ENCODE measurements at places on chromosomes 6 and 20. TPM values are rescaled to one million over a fixed set of nuclear protein-coding genes. Genes with fewer than 3 reads are reported as not detected.

The CCN5 gene
- 1.9 TPM for polyA plus RNA-seq

DNA sequence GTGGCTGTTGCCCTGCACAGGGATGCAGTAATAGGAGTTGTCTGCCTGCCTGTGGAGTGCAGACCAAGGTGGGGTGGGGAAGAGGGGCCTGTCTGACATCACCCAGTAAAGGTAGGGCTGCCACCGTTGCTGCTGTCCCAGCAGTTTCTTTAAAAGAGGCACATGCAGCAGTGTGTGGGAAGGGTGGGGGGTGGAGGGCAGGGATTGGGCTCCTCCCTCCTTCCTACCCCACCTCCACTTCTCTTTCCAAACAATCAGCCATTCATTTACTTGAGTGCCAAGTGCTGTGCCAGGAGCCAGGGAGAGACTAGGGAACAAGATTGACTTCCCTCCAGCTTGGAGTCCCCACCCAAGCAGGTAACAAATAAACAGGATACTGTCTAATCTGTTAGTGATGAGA, 66.8 kb upstream of the MYL9 start:
- DNase-seq = no peak

DNA sequence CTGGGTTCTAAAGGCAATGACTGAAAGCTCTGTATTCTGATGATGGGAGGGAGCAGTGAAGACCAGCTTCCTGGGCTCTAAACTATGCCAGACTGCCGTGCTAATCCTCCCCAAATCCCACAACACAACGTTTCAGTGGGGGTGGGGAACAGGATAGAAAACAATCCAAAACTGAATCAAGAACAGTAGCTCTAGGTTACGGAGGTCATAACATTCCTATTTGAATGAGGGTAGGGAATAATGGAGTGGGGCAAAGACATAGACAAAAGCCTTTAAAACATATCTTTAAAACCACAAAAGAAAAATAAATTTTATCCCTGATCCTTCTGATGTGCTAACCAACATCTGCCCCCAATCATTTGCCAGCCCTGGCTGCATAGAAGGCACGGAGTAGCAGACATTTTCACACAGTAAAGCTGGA, 7.8 kb downstream of the USP49 start:
- no peak for DNase-seq

- DNase-seq = no peak
Observed at GRCh38 chr6:10202581-10202980, 212.3 kb downstream of the TFAP2A start.

DNA sequence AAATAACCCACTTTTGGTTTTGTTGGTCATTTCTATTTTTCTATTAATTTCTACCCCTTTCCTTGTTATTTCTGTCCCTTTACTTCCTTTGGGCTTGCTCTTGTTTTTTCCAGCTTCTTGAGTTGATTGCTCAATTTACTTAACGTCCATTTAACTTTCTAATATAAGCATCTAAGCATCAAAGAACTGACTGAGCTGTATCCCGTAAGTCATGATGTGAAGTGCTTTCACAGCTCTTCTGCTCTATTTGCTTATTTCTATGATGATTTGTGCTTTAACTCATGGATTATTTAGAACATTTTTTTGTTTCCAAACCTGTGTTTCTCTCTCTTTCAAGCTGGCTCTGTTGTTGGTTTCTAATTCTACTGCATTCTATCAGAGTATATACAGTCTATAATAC, 56.7 kb upstream of the SMIM29 start:
- no peak for DNase-seq

DNA sequence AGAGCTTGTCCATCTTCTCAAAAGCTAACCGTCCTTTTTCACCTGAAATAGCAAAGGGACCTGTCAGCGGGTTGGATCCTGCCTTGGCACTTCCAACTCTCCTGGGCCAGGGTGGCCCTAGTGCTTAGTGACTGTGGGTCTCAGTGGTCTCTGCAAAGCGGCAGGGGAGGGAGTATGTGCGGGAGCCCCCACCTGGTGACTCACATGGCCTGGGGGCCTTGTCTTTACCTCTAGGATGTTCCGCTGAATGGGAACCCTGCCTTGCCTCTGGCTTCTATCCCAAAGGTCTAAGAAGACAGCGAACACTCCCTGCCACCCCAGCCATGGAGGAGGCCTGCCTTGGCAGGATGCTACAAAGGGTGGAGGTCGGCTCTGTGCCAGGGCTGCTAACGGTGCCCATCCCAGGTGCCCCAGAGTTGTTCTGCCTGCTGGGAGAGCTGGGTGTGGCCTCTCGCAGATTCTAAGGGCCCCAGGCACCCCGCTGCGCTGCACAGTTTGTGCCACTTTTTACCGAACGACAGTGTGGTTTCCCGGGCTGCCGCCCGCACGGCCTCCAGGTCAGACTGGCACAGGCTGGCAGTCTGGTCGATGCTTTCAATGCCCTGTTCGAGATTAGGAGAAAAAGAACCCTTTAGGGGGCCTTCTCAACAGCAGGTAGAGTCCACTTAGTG, 77.2 kb downstream of the PTPN1 start:
- no peak for DNase-seq

The PCNA gene
- polyA plus RNA-seq = 14.1 TPM

The C4A gene
- 2,903 TPM for polyA plus RNA-seq

DNA sequence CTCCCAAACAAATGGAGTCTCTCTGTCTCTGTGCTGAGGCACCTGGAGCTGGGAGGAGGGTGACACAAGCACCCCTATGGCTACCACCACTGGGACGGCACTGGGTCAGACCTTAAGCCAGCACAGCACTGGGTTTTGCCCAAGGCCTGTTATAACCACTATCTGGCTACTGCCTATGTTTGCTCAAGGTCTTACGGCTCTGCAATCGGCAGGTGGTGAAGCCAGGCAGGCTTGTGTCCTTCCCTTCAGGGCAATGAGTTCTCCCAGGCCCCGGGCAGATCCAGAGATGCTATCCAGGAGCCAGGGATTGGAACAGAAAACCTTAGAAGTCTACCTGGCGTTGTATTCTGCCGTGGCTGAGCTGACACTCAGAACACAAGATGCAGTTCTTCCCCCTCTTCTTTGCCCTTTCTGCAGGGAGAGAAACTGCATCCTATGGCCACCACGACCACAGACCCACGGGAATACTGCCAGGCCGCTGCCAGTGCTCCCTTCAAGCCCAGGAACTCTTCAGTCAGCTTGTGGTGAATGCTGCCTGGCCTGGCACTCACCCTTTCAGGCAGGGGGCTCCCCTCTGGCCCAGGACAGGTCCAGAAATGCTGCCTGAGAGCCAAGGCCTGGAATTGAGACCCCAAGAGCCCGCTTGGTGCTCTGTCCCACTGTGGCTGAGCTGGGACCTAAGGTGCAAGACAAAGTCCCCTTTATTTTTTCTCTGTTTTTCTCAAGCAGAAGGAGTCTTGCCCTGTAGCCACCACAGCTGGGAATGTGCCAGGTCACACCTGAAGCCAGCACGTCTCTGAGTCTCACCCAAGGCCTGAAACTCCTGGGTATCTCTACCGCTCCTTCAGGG, 67.0 kb upstream of the FRMD1 start:
- DNase-seq = no peak

DNA sequence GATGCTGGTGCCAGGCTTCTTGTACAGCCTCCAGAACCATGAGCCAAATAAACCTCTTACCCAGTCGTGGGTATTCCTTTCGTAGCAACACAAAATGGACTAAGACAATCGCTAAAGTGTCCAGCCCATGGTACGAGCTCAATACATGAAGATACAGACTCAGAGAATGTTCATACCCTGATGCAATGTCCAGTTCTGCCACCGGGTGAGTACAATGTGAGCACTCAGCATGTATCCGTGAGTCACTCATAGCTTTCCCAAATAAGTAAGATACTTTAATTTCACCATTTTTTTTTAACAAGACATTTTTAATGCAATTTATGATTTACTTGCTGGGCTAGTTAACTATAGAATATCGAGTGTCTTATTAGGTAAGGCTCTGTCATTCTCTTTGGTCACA, 26.7 kb upstream of the PDE10A start:
- DNase-seq = no peak

- no peak for DNase-seq
Observed at GRCh38 chr20:722822-723644, 45.3 kb downstream of the SLC52A3 start.

DNA sequence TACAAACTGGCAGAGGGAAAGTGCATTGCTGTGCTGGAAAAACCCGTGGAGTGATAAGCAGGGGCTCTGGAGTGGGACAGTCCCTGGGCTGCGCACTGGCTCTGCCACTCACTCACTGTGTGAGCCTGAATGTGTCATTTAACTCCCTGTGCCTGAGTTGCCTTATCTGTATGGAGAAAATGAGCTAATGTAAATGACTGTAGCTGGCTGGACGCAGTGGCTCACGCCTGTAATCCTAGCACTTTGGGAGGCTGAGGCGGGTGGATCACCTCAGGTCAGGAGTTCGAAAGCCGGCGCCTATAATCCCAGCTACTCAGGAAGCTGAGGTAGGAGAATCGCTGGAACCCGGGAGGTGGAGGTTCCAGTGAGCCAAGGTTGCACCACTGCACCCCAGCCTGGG, 18.4 kb upstream of the RPN2 start:
- DNase-seq = no peak

The NOL7 gene
- 27.1 TPM for polyA plus RNA-seq

The CCN6 gene
- not detected for polyA plus RNA-seq

DNA sequence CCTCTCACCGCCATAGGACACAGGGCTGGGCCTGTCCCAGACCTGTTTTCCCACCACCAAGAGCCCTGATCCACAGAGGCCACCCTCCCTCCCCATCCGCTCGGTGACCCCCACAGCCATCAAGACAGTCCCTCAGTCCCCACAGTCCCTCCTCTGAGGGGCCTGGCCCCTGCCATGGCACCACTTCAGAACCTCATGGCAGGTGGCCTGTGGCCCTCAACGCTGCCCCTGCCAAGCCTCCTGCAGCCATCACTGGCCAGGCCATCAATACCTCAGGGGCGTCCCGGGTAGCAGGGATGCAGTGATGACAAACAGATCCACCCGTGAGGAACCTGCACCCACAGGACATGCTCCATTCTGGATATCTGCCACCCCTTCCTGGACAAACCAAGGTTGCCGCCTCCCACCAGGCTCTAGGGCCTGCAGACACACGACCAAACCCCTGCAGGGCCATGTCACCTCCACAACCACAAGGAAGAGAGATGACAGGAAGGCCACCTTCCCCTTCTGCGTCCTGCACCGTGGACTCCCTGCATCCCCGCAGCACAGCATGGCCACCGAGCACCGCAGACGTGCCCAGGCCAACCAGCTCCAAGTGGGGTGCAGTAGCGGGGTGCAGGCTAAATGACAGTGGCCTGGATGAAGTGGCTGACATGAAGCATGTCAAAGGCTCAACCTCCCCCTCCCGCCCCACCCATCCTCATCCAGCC, 14.0 kb downstream of the TAF4 start:
- DNase-seq = no peak

The PMEPA1 gene
- polyA plus RNA-seq = 0.79 TPM

DNA sequence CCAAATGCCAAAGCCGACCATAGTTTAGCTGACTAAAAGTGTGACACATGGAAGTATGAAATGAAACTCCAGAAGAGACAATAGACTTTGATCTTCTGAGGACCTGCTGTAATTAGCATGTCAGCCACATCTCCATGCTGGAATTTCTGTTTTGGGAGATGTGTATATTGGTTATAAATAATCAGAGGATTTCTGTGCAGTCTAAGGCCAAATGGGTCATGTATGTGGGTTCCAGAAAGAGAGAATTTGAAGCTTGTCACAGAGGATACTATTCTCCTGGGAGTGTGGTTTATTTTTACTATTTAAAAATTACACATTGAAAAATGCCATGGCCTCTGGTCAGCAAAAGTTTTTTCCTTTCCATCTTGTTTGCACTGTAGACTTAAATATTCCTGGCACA, 405.5 kb upstream of the PLCB4 start:
- DNase-seq = no peak

The GLO1 gene
- 85.8 TPM for polyA plus RNA-seq

The GSTA2 gene
- polyA plus RNA-seq = 1.4 TPM

- DNase-seq = no peak
Observed at GRCh38 chr6:112184951-112185350, 69.4 kb downstream of the LAMA4 start.

The GGTLC1 gene
- not detected for polyA plus RNA-seq

- DNase-seq = no peak
Observed at GRCh38 chr6:80143419-80143937, 37.0 kb downstream of the BCKDHB start.

- no peak for DNase-seq
Observed at GRCh38 chr6:104123227-104123626, 736.5 kb downstream of the HACE1 start.

The PLA2G7 gene
- 1.8 TPM for polyA plus RNA-seq

All from liver (tissue), 10 donors.